ENCODE measurements at places on chromosomes 7 and 10. TPM values are rescaled to one million over a fixed set of nuclear protein-coding genes. Genes with fewer than 3 reads are reported as not detected.

DNA sequence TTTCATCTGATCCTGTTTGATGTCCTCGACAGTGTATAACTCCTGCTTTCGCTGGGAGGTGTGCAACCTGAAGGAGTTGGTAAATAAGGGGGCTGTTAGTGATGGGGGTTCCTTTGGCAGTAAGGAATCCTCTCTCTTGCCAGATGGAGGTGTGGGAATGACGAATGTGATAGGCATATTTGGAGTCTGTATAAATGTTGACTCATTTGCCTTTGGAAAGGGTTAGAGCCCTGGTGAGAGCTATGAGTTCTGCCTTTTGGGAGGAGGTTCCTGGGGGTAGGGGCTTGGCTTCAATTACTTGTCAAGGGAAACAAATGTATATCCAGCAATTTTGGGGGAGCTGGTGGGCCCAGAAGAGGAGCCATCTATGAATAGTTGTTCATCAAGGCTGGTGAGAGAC, 11.4 kb upstream of the CHST3 start:
- no peak for DNase-seq

DNA sequence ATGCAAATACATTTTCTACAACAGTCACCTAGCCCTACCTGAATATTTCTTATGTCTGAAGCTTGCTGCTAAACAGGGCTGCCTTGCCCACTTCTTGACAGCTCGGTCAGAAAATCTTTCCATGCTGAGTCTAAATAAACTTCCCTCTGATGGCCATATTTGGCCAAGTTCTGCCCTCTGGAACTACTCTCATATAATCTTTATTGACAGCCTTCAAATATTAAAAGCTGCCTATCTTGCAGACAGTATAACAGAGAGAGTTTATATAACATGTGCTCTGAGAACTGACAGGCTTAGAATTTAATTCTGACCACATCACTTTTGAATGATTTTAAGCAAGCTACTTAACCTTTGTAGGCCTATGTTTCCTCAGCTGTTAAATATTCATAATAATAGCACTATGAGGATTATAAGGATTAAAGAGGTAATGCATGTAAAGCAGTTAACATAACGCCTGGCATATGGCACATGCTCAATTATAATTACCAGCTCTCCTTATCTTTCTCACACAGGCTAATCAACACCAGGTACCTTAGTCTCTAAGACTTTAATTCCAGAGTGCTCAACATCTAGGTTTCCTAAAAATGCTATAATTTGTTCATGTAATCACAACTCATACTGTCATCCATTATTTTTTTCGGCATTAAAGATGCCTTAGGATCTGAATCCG, 334.1 kb downstream of the HPSE2 start:
- DNase-seq = no peak

DNA sequence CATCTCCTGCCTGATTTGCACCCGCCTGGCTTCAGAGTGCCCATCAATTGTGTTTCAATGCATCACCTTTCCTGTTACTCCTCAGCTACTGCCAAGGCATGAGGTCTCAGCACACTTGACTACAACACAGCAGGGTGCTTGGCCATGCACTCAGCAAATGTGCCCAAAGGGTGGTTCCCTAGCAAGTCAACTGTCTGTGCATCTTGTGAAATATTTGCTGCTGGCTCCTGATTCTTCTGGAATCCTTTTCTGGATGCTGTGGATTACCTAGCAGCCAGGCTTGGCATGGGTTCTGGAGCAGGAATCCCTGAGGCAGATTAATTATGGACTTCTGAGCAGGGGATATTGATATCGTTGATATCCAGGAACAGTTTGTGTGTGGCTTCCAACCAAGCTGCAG, 662.6 kb upstream of the MGMT start:
- DNase-seq = no peak

GRCh38 chr10:109928475-109928891, 5.2 kb upstream of the XPNPEP1 start:
- DNase-seq = no peak

DNA sequence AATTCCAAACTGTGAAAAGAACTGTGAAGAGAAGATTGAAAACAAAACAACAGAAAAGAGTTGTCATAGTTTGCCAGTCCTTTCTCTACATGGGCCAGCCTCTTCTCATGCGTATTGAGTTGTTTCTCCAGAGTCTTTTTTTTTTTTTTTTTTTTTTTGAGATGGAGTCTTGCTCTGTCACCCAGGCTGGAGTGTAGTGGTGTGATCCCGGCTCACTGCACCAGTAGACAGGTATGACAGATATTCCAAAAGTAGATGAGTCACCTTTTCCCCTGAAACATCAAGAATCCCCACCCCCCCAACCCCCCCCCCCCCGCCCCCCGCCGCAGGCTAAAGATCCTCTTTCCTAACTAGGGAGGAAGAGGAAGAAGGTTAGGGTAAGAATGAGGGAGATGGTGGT, 15.6 kb upstream of the KMT2C start:
- DNase-seq = no peak

GRCh38 chr7:46960970-46961369, 620.9 kb downstream of the TNS3 start:
- no peak for DNase-seq

DNA sequence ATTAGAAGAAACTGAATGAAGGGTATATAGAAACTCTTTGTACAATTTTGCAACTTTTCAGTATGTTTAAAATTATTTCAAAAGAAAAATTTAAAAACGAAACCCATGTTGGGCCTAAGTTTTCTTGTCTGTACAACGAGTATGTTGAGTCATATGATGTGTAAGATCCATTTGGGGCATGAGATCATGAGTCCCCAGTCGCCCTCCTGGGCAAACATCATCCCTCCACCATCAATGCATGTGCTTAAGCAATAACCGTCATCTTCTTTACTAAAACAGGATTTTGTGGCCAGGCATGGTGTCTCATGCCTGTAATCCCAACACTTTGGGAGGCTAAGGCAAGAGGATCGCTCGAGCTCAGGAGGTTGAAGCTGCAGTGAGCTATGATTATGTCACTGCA, 54.2 kb upstream of the CDCA7L start:
- no peak for DNase-seq

DNA sequence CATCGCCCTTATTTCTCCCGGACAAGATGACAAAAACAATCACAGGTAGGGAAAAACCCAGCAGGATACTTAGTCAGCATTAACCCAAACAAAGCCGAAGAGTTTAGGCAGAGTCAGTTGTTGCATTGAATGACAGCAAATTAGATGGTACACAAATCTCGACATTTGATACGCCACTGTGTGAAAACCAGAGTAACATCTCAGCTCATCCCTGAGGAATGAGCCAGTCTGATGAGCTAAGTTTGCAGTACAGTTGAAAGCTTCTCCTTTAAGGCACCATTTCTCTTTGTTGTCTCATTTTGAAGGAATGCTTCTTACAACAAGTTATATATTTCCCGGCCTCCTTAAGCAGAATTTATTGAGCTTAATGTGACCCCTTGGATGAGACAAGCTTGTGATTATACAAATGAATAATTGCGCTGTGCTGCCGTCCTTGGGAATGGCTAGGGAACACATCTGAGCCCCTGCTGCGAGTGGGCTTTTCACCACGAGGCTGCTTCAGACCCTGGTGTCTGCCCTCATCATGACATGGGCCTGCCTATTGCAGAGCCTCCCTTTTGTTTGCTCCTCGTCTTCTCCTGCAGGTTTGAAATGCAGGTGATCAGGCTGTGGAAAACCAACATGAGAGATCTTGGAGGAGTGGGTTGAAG, 137.3 kb downstream of the CELF2 start:
- no peak for DNase-seq

DNA sequence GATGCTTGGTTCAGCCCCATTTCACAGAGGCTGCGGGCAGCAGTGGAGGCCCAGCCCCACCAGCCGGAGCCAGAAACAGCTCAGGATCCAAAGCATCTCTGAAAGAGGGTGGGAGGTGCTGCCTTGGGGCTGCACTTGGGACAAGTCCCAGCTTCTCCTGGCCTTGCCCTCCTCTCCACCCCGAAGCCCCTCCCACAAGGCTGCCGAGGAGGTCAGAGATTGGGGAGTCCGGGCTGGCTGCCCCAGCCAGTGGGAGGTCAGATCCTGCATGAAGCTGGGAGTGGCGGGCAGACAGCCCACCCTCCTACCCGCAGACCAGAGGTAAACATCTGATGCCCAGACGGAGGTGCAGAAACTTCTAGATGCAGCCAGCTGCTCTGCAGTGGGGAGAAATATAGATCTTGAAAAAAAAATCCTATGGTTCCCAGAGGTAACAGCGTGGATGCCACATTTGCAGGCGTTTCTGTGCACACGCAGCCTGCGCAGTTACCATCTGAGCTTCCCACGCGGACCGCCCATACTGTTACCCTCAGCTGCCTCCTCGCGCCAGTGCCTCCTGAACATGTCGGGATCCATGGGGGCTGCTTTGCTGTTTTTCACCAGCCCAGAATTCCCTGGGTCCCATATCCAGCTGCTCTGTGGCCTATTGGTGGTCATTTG, 36.9 kb upstream of the GNA12 start:
- DNase-seq = no peak

SEMA3C gene
- 3.0 TPM for total RNA-seq

All from body of pancreas (tissue), 4 donors.